ENCODE measurements at places on chromosomes 6 and 20. TPM values are rescaled to one million over a fixed set of nuclear protein-coding genes. Genes with fewer than 3 reads are reported as not detected.

SNAP25 gene
- polyA plus RNA-seq: 5.3 TPM

MYB gene
- polyA plus RNA-seq: 0.09 TPM

LKAAEAR1 gene
- polyA plus RNA-seq: not detected

ADGB gene
- not detected for polyA plus RNA-seq

ANKRD6 gene
- polyA plus RNA-seq: 0.21 TPM

TNF gene
- polyA plus RNA-seq: not detected

MUC21 gene
- not detected for polyA plus RNA-seq

OPN5 gene
- polyA plus RNA-seq: not detected

FAM83C gene
- not detected for polyA plus RNA-seq

KCNK15 gene
- not detected for polyA plus RNA-seq

LSM2 gene
- 34.2 TPM for polyA plus RNA-seq

KCNK16 gene
- polyA plus RNA-seq: not detected

NKAIN4 gene
- polyA plus RNA-seq: not detected

FAM162B gene
- 10.9 TPM for polyA plus RNA-seq

C20orf202 gene
- not detected for polyA plus RNA-seq

SIGLEC1 gene
- not detected for polyA plus RNA-seq

THBD gene
- polyA plus RNA-seq: 0.10 TPM

FAM83B gene
- 0.05 TPM for polyA plus RNA-seq

PACRG gene
- not detected for polyA plus RNA-seq

HDGFL1 gene
- polyA plus RNA-seq: not detected

TRIM38 gene
- 9.1 TPM for polyA plus RNA-seq

RCAN2 gene
- polyA plus RNA-seq: 0.11 TPM

HMGCLL1 gene
- polyA plus RNA-seq: 0.33 TPM

F13A1 gene
- polyA plus RNA-seq: not detected

NRSN2 gene
- 43.3 TPM for polyA plus RNA-seq

C20orf144 gene
- 0.14 TPM for polyA plus RNA-seq

FAM50B gene
- polyA plus RNA-seq: 5.5 TPM

All from AG04450 (cell line).